Dermis microvascular lymphatic vessel endothelial cell (primary cell): ENCODE measurements at places on chromosomes 16 and 17.

DNA sequence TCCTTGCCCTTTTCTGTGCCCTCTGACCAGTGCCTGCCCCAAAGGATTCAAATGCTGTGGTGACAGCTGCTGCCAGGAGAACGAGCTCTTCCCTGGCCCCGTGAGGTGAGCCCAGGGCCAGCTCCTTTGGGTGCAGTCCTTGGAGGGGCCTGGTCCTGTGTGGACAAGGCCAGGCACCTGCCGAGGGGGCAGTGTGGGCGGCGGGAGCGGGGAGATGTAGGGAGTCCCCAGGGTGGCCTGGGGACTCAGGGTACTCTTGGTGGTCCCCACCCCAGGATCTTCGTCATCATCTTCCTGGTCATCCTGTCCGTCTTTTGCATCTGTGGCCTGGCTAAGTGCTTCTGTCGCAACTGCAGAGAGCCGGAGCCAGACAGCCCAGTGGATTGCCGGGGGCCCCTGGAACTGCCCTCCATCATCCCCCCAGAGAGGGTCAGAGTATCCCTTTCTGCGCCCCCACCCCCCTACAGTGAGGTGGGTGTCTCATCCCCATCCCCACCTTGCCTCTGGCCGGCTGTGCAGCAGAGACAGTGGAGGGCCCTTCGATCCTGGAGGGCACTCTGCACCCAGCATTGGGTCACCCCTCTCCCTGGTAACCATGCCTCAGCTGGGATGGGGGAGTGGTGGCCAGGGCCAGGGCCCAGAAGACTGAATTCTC is 4.4 kb downstream of the TMEM92 start:
- DNase-seq = no peak

DNA sequence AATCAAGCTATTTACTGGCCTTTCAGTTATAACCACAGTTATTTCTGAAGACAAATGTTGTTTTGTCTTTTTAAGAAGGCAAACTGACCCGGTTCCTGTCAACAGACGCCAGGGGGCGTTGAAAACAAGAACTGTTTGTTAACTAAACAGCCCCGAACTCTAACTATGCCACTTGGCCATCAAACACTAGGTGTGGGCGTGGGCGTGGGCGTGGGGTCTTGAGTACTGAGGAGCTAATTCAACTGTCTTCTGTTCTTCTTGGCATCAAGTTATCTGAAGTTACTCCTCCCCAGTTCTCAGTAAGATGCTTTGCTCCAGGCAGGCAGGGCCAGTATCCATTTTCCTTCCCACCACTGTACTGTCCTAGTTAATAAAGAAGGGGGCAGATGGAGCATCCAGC is 63.3 kb upstream of the MTMR4 start:
- DNase-seq = no peak

GRCh38 chr16:29684679-29685078 is 5.7 kb downstream of the QPRT start:
- no peak for DNase-seq

DNA sequence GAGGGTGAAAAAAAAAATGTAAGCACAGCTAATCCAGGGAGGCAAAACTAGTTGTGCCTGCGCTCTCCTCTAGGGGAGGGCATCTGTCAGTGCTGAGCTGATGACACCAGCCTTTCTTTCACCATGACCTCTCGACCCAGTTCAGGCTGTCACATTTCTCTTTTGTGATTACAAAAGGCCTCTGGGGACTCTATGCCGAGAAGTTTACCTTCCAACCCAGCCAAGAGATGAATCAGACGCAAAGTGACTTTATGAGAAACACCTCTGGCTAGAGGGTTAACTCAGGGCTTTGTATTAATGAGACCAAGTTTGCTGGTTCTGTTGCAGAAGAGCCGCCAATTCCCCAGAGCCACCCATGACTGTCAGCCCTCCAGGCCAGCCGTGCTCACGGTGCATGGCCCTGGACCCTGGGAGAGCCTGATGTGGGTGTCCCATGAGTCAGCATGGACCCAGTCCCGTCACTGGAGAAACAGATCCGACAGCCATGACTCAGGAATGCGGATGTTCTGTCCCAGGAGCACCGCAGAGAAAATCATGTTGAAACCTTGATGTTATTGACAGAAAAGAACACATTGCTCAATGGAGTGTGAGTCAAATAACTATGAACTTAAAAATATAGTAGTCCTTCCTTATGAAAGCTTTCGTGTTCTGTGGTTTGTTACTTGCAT is 437.2 kb downstream of the HS3ST3B1 start:
- DNase-seq = no peak

DNA sequence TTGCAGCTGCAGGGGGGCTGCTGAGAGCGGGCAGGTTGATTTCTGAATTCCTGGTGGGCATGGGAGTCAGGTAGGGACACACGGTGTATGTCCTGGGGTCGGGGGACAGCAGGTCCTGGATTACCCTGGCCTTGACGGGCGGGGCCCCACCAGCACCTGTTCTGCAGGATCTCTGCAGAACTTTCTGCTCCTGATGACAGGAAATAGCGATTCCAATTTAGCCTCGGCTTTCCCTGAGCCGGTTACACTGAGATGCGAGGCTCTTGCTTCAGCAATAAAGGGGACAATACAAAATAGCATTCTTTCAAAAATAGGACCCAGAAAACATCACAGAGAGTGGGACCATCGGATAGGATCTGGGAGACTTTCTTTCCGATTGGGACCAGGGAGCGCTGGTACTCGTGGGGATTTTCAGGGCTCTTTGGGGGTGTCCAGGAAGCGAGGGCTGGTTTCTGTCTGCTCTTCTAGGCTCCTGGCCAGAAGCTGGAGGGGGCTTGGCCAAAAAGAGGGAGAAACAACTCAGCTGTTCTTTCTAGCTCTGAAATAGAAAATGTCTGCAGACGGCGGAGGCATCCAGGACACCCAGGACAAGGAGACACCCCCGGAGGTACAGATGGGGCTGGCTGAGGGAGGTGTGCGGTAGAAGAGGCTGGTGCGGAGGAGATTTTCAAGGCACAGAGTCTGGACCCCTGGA is 642 bp downstream of the ZNF205 start:
- DNase-seq = no peak

DNA sequence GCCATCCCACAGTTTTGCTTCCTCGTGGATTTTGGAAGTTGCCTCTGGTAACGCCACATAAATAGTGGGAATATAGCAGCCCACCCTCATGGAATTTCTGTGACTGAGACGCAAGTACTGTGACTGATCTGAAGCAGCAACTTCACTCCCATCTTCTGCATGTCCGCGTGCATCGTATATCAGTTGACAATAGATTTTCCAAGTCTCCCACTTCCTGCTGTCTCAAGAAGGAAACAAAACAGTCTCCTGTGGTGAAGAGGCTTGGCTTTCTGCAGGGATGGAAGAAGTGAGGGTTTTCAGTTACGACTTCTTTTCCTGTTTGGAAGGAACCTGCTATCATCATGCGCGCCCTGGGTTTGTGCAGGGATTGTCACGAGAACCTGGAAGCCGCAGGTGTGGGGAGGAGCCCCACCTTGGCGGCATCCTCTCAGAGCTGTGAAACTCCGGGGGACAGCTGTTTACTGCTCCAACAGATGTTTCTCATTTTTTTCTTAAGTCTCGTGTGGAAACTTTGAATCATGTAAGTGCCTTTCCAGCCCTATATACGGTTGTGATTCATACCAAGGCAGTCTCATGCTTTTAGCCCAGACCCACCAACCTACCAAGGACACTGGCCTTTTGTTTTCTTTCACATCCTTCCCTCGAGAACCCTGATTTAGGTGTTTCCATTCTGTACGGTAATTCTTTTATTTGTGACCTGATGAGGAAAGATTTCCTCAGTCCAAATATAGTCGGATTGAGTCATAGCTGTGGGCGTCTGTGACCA is 57.5 kb downstream of the WIPI1 start:
- DNase-seq = no peak

DNA sequence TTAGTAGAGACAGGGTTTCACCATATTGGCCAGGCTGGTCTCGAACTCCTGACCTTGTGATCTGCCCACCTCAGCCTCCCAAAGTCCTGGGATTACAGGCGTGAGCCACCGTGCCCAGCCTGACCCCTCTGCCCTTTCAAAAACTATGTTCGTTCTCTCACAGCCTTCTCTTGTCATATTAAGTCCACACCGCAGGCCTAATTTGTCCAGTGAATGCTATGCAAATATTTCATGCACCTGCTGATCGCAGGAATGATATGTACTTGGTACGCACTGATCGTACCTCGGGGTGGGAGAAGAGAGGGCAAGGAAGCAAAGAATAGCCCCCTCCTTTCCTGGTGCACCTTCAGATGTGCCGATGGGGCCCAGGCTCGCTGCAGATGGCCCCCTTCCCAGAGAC is 3.0 kb upstream of the BIRC5 start:
- DNase-seq = no peak

DNA sequence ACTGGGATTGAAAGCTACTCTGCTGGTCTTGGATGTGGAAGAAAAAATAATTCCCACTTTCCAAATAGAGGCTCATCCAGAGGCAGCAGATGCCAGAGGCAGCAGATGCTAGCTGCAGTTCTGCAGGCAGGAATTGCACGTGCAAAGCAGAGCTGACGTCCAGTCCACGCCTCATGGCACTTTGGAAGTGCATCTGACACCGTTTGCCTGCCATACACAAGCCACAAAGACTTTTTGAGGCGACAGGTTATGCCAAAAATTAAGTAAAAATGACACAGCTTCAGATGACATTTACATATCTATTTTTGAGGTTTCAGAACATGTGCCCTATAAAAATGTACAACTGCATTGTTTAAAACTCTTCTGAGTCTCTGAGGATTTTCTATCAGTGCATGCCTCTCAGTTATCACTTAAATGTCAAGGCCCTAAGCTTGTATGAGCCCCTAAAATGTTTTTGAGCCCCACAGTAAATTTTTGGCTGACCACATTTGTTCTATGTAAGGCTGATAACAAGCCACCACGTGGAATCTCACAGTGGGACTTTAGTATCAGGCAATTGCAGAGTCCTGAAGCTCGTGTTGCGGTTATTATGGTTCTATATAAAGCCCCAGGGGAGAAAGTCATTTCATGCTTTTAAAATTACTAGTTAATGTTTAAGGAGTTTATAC is 239.2 kb downstream of the PRKCA start:
- DNase-seq = no peak

DNA sequence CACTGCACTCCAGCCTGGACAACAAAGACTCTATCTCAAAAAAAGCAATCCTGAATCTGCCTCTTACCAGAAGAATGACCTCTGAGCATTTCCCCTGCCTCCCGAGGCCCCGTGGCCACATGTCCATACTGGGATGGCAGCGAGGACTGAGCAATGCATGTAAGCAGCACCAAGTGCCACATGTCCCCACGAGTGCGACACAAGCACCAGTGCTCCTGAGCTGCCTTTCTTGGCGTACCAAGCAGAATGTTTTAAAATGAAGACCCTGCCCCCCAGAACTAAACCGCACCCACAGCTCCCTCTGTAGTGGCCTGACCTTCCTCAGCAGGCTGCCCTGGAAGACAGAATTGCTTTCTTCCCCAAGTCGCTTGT is 373.3 kb downstream of the SLC39A11 start:
- no peak for DNase-seq

GRCh38 chr17:10061111-10061845 is 137.1 kb downstream of the GAS7 start:
- no peak for DNase-seq
